Stimulated activated CD4-positive, alpha-beta T cell treated with anti-CD3 and anti-CD28 coated beads, Interleukin-1b, Interleukin-23, amount 100 ng/mL, for 24 hours (primary cell): ENCODE measurements at places on chromosomes 4 and X.

GRCh38 chr4:174707051-174707676 lies 121.9 kb downstream of the GLRA3 start:
- no peak for DNase-seq

GRCh38 chr4:155307731-155308277 lies 69.0 kb downstream of the MAP9 start:
- DNase-seq: no peak

DNA sequence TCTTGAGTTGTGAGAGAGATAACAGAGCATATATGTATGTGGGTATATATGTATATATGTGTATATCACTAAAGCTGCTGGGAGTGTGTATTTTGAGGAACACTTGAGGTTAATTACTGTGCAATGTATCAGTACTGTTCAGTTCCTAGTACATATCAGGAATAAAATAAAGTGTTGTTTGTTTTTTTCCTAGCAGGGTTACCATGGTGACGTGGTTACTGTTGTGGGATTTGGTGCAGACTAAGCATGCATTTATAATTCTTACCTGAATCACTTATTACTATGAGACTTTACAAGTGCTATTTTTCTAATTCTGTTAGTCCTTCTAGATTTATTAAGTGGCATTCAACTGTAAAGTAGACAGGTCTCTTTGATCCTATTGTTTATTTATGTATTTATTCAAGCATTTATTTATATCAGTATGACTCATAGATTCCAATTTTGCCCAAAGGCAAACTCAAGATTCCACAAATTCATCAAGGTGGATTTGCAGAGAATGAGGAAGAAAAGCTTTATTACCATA lies 26.9 kb upstream of the BEX4 start:
- no peak for DNase-seq

GRCh38 chrX:47877327-47877726 lies 40.6 kb downstream of the ZNF81 start:
- no peak for DNase-seq

- no peak for DNase-seq
Observed at GRCh38 chr4:159016593-159017024, 86.3 kb upstream of the RAPGEF2 start.

DNA sequence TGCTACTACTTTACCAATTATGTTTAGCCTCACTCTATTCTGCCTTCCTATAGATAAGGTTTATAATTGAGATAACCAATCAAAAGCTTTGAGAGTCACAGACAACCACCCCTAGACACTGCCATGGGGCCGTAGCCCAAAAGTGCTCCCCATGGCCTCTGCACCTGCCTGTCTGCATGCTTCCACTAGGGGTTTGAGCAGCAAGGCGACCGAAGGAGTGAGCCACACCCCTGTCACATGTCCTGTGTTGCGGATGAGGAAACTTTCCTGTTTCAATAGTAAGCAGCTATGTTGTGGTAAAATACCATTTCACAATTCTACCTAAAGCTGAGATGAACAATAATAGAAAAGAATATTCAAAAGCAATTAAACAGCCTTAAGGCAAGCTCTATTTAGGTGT lies 856.0 kb upstream of the FRG1 start:
- no peak for DNase-seq

DNA sequence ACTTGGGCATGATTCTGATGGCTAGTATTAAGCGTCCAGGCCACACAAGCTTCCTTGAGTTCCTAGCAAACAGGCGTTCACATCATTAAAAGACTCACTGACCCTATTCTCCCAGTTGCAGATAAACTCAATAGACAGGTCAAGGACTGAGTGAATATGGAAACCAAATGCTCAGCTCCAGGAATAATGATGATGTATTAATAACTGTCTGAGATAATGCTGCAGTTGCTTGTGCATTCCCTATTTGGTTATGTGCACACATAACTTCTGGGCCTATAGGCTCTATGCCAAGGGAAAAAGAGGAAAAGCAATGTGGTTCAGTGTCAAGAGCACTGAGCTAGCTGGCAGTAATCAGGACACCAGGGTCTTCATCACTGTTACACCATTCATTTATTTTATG lies 3.5 kb downstream of the RAB9B start:
- DNase-seq: no peak

GRCh38 chr4:136713140-136713539 lies 819.2 kb downstream of the PCDH18 start:
- DNase-seq: no peak

DNA sequence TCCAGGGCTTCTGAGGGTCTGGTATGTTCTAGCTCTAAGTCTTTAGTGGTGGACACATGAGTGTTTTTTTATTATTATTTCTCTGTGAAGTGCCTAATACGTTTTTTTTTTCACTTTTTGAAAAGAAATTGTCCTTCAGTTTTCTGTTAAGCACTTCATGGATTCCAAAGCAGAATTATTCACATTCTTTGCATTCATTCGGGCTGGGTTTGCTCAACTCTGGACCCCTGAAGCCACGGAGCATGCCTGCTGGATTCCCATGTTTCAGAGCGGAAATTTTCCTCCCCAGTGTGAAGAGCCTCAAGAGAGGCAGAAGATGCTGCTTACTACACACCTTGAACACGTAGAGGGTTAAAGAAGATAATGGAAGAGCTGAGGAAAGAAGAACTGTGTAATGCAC lies 107.5 kb downstream of the EGF start:
- no peak for DNase-seq

DNA sequence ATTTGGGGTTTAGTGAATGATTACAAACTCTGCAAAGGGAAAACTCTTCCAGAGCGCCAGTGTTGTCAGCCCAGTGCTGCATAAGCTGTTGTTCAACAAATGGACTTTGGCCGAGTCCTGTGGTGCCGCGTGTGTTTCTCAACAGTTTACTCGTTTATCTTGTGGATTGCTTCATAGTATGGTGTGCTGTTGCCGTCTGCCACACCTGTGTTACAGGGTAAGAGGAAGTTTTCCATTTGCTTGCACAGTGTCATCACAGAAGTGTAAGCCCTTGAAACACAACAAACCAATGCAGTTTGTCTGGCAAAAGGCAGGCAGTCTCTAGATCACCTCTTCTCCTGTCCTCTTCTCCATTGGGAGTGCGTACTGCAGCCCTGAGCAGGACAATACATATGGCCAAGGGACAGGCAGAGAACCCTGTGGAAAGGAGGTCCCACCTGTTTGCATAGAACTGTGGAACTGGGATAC lies 66.3 kb downstream of the DCUN1D4 start:
- no peak for DNase-seq

DNA sequence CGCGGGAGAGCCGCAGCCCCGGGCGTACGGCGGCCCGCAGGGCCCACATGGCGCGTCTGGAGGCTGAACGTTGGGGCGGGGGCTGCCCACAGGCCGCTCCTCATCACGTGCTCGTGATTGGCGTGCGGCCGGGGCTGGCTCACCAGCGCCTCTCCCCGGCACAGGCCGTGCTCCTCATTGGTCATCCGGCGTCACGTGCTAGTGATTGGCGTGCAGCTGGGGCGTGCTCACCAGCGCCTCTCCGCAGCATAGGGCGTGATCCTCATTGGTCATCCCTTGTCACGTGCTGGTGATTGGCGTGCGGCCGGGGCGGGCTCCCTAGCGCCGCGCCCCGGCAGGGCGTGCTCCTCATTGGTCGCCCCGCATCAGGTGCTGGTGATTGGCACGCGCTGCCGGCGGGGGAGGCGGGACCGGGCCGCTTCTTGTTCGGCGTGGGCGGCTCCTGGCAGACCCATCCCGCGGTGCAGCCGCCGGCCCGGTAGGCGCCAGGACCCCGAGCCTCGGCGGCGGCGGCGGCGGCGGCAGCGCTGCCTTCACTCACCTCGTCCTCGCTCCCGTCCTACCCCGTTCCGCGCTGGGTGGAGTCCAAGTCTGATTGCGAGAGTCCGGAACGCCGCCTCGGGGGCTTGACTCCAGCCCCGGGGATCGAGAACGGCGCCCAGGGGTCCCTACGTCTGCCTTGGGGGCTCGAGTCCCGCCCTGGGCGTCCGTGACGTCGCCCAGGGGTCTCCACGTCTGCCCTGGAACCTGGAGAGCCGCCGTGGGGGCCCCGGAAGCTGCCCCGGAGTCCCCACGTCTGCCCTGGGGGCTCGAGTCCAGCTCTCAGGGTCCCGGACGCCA lies at the start of gene GTPBP6:
TSS of gene GTPBP6 (minus strand) at position 58 of the 840 bp plus-strand sequence. CDS start at position 49, 9 bp downstream.
- DNase-seq: peak; percentile 85

DNA sequence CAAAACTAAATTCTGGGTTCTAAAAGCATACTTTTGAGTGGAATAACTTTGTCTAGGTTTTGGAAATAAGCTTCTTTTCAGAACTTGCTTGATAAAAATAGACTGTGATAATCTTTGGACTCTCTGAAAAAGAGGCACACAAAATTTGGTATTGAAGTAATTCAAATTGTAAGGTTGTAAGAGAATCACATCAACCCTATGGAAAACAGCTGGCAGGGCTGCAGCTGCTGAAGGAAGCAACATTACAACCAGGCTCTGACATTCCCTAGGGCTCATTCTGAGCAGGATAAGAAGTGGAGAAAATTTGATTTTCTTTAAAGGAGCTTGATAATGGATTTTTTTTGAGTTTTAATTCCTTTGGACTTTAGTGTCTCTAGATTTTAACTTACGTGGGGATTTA lies 147.6 kb downstream of the FSTL5 start:
- DNase-seq: no peak
